ENCODE measurements at places on chromosomes 16 and 17.

GRCh38 chr16:13519871-13520270, 400.1 kb upstream of the ERCC4 start:
- DNase-seq = no peak

DNA sequence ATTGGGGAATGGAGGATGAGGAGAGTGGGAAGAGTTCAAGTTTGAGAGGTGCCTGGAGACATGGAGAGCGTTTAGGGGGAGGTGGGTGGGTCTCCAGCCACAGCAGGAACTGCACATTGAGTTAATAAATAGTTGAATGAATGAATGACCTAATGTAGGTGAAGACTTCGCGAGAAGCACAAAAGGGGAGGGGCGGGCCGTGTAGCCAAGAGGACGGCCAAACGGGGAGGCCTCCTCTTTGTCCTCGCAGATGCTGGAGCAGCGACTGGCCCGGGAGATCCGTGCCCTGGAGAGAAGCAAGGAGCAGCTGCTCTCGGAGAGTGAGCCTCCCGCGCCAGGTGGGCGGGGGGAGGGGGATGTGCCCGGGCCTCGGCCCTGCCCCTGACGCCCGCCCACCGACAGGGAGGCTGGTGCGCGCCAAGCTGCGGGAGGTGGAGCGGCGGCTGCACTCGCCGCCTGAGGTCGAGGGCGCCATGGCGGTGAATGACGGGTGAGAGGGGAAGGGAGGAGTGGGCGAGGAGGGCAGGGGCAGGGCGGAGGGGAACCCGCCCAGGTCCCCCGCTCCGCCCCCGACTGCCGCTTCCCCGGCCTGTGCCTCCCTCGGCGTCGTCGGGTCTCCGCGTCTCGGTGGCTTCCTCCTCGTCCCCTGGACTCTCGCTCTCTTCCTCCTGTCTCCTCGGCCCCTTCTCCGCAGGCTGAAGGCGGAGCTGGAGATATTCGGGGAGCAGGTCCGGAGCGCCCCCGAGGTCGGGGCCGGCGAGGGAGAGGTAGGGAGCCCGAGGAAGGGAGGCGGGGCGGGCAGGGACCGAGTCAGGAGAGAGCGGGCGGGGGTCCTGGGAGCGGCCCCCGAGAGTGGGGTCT, 12.9 kb downstream of the SYCE1L start:
- peak; percentile 81 for DNase-seq

DNA sequence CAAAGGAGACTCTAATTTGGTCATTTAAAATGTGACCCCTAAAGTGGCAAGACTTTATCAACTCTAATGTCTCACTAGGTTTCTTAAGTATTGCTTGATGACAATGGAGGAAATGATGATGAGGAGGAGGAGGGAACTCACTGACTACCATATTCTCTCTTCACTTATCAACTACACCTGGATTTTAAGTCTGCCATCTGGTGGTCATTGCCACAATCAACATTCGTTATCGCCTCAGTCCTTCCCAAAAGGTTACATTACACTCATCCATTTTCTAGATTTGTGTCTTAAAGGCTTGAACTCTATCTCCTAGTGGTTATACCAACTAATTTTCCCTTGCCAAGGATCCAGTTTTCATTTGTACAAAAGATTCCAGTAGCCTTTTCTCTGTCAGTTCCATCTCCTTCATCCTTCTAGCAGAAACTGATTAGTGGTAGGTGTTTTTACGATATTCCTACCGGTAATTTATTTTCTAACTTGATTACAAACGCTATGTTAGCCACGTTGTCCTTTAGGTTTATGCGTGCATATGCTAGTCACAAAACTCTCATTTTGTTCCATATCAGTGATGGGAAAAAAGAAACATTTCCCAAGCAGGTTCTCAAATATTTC, 114.6 kb upstream of the NOG start:
- peak; percentile 14 for DNase-seq

GRCh38 chr17:9958586-9959281, 53.7 kb upstream of the RCVRN start:
- DNase-seq = no peak

DNA sequence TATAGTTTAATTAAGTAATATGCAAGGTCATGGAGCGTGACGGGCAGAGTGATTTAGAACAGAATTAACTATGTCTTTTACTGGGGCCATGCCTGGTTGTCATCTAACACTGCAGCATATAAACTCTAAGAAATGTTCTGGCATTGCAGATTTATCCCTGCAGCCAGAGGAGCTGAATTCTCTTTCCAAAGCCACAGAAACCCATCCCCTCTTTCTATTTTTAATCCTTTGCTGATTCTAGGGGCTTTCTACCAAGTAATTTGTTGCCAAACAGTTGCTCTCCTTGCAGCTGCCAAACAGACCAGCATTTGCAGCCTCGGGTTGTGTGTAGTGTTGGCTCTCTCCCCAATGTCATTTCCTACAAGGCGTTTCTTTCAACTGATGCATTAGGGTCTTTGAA, 243.2 kb upstream of the MON1B start:
- no peak for DNase-seq

- no peak for DNase-seq
Observed at GRCh38 chr17:35900280-35900679, 20.1 kb upstream of the CCL5 start.

- no peak for DNase-seq
Observed at GRCh38 chr16:48087639-48088038, 68.2 kb downstream of the ABCC12 start.

GRCh38 chr17:607361-608147, 107.1 kb downstream of the VPS53 start:
- no peak for DNase-seq

GRCh38 chr17:7468290-7468689, 11.1 kb downstream of the ZBTB4 start:
- no peak for DNase-seq

DNA sequence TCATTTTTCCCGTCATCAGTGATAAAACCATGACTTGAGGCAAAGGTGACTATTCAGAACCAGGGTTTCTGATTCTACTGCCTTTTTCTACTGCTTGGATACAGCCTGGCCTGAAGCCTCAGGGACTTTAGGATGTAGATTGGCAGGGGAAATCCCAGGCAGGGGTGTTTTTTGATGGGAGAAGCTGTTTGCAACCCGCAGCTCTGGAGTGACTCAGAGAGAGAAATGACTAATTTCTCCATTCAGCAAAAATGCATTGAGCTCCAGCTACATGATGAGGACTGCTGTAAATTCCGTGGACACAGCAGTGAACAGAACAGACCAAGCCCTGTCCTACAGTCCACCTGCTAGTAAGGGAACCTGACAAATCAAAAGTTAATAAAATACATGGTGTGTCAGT, 560.6 kb downstream of the CDH13 start:
- DNase-seq = peak; percentile 29

DNA sequence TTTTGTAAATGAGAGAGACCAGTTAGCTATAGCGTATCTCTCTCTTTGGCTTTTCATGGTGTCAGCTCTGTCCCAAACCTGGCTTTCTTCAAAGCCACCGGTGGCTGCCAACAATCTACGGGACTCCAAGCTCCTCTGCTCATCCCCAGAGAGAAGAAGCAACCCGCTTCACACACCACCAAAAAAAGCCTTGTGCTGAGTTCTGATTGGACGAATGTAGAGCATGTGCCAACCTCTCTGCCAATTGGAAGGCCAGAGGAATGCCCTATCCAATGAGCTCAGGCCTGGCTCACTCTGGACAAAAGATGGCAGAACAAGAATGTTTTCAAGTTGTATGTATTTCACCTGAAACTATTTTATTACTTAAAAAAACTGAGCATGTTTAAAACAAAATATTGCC, 202.4 kb downstream of the C16orf95 start:
- no peak for DNase-seq

GRCh38 chr16:70674221-70675014, 11.4 kb downstream of the MTSS2 start:
- no peak for DNase-seq

GRCh38 chr16:69143116-69143515, 10.7 kb downstream of the UTP4 start:
- no peak for DNase-seq

DNA sequence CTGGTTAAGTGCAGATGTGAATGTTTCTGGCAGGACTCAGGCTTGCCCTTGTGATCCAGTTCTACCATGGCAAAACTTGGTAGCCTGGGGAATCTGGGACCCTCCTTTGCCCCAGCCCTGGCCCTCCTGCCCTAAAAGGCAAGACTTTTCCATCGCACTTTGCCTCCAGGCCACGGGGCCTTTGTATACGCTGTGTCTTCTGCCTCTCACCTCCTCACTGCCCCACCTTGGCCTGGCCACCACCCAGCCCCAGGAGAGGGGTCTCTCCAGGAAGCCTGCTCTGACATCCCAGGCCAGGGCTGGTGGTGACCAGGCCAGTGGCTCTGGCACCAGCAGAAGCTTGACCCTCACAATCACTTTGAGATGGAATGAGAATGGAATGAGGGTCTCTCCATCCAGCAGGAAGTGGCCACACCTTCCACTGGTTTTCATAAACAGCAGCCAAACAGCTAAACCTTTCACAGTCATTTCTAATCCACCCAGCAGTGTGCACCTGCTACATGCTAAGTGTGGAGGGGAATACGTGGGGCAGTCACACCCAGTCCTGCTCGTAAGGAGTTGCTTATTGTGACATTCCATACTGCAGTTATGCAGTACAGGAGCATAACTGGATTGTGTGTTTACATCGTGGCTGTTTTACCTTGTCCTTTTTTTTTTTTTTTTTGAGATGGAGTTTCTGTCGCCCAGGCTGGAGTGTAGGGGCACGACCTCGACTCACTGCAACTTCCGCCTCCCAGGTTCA, 1.6 kb upstream of the MRPL38 start:
- DNase-seq = no peak

- no peak for DNase-seq
Observed at GRCh38 chr16:12456355-12456754, 347.3 kb downstream of the CPPED1 start.

GRCh38 chr16:491220-491919, 36.1 kb upstream of the CAPN15 start:
- no peak for DNase-seq

GRCh38 chr17:10211666-10212065, 13.3 kb upstream of the GAS7 start:
- no peak for DNase-seq

DNA sequence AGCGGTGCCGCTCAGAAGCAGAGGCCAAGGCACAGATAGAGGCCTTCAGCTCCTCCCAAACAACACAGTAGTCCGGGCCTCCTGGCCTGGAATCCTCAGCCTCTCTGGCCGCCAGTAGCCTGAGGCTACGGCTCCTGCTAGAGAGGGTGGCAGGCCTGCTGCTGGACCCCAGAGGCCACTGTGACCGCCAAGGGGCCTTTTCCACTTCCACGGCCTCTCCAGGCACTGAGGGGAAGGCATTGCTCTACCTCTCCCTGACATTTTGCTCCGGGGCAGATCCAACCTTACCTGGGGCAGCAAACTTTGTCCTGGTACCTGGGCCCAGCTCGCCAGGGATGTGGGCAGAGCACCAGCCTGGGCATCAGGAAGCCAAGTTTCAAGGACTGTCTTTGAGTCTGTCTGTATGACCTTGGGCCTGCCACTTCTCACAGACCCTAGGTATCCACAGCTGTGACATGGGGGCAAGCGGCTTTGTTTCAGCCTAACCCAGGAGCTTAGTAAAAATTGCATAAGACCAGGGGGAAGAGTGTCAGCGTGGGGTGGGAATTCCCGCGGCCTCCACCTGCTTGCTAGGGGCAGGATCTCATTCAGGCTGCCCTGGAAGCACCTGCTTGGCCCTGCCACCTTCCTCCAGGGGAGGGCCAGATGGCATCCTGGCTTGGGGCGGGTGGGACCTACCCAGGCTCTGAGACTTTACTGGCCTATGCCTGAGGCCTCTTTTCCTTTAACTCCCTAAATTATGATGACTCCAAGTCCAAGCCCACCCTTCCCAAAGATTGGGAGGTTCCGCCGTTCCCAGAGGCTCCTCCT, 33.2 kb downstream of the ADGRG5 start:
- DNase-seq = no peak

DNA sequence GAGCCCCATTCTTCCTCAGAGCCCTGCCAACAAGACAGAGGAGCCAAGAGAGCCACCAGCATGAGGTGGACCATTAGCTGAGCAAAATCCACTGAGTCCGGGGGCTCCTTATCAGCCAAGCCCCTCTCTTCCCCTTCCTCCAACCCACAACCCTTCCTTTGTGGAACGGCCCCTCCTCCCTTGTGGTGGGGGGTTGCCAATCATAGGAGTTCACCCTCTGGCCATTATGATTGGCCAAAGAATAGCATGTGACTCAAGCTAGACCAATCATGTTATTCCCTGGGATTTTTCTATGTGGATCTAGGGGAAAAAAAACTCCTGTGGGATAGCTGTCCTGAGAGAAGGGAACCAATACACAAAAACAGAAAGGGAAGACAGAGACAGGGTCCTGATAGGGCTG, 120.5 kb downstream of the C16orf95 start:
- DNase-seq = no peak

- DNase-seq = no peak
Observed at GRCh38 chr16:1045310-1045992, 27.1 kb upstream of the SSTR5 start.

GRCh38 chr16:82488460-82488859, 138.3 kb upstream of the CDH13 start:
- DNase-seq = no peak

- DNase-seq = no peak
Observed at GRCh38 chr17:40224718-40225550, 5.8 kb downstream of the WIPF2 start.

GRCh38 chr17:44489581-44489980, 13.6 kb downstream of the GPATCH8 start:
- DNase-seq = no peak

GRCh38 chr17:50986989-50987660, 121.0 kb upstream of the TOB1 start:
- no peak for DNase-seq

DNA sequence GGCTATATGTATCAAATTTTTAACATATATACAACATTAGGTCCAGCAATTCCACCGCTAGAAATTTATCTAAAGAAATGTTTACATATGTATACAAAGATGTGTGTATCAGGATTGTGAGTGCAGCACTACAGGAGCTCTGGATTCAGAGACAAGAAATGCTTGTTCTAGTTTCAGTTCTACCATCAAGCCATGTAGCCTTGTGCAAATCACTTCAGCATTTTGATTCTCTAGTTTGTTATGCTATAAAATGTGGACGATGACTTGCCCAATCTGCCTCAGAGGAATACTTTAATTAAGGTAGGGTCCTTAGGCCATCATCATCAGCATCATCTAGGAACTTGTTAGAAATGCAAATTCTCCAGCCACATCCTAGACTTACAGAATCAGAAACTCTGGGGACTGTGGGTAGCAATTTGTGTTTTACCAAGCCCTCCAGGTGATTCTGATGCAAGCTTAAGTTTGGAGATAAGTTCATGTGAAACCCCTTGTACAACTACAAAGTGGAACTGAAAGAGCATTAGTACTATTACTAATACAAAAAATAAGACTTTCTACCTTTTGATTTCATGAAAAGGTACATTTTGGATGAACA, 131.2 kb upstream of the CORO6 start:
- DNase-seq = no peak

GRCh38 chr17:77884019-77884418, 74.5 kb upstream of the TNRC6C start:
- DNase-seq = no peak

- peak; percentile 67 for DNase-seq
Observed at GRCh38 chr16:58499615-58500351, at the start of gene NDRG4. Gene NDRG4, plus strand, starts transcription at chr16:58500143. Its CDS starts 106 bp downstream, at chr16:58500249.

DNA sequence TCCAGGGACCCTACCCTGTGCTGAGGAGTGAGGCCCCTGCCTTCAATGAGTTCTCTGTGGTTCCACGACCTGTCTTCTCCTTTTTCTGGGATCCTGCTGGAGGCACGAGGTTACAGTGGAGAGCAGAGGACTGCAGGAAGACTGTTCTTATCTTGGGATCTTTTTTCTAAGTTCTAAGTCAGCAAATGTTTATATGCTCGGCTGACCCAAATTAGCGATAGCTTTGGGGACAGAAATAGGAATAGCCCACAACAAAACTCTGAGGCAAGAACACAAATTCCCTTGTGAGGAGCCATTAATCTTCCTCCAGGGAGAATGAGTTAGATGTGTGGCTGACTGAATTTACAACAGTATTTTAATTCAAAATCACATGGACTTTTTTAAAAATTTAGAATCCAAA, 46.7 kb downstream of the MYOCD start:
- no peak for DNase-seq

Data from activated CD4-positive, alpha-beta T cell treated with anti-CD3 and anti-CD28 coated beads for 48 hours (primary cell).